ENCODE measurements at places on chromosomes 6 and 20.
A peak's percentile ranks its signal among the peaks of the same experiment; 100 is the strongest.

DNA sequence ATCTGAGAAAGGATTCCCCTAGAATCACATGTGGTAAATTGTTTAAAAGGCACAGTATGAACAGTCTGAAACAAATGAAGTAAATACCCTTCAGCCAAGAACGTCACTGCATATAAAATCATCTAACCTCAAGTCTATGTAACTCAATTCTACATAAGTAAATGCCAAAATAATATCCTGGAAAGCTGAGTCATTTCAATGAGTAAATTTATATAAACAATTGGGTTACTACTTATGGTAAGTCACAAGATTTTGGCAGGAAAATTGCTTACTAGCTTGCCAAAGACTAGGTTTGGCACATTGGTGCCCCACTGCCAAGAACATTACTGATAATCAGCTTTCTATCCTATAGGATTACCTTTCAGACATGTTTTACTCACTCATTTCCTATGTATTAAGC is 8.4 kb downstream of the GMDS start:
- peak; percentile 90 for DNase-seq

DNA sequence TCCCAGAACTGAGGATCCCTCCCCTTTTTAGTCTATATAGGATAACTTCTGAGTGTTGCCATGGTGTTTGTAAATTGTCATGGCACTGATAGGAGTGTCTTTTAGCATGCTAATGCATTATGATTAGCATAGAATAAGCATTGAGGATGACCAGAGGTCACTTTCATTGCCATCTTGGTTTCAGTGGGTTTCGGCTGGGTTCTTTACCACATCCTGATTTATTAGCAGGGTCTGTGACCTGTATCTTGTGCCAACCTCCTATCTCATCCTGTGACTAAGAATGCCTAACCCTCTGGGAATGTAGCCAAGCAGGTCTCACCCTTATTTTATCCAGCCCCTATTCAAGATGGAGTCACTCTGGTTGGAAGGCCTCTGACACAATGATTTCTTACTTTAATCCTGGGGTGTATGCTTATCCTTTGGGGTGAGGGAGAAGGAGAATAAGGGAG is 19.6 kb downstream of the WFDC2 start:
- peak; percentile 29 for DNase-seq

DNA sequence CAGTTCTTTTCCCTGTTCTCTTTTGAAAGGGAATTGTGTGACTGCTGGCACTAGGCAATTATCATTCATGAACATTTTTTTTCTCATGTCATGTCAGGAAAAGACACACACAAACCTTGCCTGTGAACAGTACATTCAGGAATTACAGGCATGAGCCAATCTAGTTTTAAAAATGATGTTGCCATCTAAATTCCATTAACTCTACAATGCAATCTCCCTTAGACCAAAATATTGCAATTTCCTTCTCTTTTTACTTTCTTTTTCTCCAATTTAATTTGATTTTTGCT is 127.5 kb upstream of the STMND1 start:
- no peak for DNase-seq

DNA sequence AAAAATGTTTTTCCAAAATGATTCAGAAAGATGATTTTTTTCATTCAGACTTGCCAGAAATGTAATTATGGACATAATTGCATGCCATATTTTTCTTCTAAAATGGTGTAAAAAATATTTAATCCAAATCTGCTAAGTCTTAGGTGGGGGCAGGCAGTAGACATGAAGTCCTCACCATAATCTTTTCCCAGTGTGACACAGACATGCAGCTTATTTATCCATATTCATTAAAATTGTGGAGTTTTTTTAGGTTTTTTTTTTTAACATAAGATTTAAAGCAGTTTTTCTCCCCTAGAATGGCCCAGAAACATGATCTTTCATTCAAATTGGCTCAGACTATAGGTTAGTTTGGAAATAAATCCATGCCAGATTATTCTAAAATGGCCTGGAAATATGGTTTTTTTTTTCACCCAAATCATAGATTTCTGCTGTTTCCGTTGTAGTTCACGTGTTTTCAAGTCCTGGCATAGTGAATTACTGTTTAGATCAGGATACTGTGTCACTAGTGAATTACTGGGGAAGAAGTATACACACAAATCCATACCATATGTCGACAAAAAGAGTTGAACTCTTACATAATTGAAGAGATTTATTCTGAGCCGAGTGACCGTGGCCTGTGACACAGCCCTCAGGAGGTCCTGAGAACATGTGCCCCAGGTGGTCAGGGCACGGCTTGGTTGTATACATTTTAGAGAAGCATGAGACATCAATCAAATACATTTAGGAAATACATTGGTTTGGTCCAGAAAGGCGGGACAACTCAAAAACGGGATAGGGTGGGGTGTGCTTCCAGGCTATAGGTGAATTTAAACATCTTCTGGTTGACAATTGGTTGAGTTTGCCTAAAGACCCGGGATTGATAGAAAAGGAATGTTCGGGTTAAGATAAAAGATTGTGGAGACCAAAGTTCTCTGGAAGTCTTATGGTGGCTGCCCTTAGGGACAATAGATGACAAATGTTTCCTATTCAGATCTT is 33.9 kb downstream of the ZNF133 start:
- no peak for DNase-seq

All from GM23248 (cell line).